Hematopoietic multipotent progenitor cell treated with erythropoietin and hydrocortisone succinate and interleukin-3 and kit ligand, for 4 days (in vitro differentiated cells): ENCODE measurements at places on chromosomes 16 and 17.

DNA sequence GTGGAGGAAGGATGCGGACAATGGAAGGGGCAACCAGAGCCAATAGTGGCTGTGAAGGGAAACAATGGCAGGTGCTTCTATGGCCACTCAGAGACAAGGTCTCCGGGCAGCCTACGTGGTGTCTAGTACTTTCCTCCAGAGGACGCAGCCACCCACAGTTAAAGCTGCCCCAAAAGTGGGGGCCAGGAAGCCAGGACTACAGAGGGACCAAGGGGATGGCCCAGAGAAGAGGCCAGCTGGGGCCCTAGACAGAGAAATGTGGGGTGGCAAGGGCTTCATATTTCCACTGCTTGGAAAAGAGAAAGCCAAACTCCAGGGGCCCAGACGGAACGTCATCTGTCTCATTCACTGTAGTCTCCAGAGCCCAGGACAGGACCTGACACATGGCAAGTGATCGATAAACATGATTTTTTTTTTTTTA lies 837 bp upstream of the PER1 start:
- no peak for DNase-seq

DNA sequence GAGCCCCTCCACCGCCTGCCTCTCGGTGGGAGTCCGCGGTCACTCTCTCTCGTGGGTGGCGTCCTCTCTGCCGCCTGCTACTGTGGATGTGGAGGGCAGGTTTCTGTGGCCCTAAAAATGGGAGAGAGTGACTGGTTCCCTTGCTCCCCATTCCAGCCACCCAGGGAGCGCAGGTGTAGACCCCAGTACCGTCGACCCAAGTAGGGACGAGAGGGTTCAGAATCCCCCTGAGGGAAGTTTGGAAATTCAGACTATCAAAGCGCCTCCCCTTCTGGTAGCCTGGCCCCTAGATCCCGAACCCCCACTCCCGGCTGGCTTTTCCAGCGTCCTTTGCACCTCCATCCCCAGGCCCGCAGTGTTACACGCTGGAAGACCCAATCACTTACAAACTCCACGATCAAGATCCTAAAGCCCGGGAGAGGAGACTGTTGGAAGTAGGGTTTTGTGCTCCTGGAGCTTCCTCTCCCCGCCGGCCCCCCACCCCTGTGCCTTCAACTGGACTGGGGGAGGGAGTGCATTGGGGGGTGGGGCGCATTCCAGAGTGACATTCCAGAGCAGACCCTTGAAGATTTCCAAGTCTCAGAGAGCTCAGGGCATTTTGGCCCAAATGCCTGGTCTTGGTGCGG lies 991 bp downstream of the GPRC5C start:
- DNase-seq: no peak

DNA sequence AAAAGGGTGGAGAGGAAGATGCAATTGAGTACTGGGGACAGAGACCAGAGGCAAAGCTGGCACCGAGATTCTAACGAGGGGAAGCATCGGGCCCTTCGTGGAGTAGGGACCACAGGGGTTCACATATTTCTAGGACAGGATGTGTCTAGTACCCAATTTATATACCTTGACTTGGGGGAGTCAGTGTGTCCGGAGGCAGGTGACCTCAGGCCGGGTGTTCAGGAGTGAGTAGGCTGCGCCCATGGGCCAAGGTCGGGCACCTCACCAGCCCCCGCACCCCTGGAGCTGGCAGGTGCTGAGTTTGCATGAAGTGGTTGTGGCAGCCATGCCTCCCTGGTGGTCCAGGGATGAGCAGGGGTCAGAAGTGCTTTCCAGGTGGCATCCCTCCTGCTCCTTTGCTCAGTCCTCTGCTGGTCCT lies 8.6 kb upstream of the NXPH3 start:
- DNase-seq: no peak

- no peak for DNase-seq
Observed at GRCh38 chr17:80980397-80981061, 11.1 kb upstream of the CHMP6 start.

DNA sequence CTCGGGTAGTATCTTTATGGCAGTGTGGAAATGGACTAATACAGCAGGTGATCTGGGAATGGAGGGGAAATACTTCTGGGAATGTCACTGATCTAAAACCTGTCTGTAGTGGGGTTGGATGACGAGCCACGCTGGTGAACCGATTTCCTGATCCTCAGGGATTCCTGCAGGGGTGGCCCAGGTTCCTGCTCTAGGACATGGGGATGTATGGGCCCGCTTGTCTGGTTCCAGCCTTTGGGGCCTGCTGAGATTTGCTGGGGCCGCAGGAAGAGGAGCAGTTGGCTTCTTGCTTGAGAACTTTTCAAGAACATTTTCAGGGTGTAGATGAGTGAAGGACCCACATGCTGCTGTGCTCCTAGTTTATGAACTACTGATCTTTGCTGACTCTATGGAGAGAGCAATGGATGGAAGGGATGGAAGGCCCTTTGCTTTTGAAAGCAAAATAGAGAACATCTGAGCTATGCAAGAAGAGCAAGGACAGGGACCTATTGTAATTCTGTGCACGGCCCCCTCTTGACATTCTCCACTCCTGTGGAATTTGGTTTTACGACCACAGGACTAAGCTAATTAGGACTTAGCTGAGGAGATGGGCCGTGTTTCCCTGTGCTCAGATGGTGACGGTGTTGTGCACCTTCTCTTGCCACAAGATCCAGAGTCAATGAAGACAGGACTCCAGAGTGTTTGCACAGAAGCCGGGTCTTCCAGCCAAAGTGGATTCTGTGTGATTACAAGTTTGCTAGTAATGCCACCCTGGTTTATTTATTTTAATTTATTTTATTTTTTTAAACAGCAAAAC lies 90.5 kb downstream of the SEC14L1 start:
- DNase-seq: no peak

- no peak for DNase-seq
Observed at GRCh38 chr17:55518510-55518909, 7.3 kb upstream of the SMIM36 start.

- DNase-seq: peak; percentile 69
Observed at GRCh38 chr17:44906763-44907728, 7.8 kb upstream of the EFTUD2 start.

GRCh38 chr17:8514801-8515200 lies 79.1 kb downstream of the NDEL1 start:
- DNase-seq: no peak

- peak; percentile 97 for DNase-seq
Observed at GRCh38 chr16:81738783-81739496, 40.2 kb upstream of the PLCG2 start.

DNA sequence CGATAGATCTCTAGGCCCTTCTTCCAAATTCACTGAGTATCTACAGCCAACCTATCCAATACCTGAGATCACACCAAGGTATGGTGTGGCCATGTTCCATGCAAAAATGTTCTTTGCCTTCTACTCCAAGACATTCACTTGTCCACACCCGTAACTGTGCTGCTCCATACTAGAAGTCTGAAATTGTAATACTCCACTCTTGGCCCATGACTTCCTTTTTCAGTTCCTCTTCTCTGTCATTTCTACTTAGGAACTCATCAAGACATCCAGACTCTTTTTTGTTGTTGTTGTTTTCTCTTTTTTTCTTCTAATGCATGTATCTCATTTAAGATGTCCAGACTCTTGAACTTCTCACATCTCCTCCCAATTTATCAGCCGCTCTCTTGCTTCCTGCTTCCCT lies 42.5 kb upstream of the KSR1 start:
- peak; percentile 23 for DNase-seq

- DNase-seq: peak; percentile 88
Observed at GRCh38 chr17:59565959-59566324, 532 bp downstream of the DHX40 start.

DNA sequence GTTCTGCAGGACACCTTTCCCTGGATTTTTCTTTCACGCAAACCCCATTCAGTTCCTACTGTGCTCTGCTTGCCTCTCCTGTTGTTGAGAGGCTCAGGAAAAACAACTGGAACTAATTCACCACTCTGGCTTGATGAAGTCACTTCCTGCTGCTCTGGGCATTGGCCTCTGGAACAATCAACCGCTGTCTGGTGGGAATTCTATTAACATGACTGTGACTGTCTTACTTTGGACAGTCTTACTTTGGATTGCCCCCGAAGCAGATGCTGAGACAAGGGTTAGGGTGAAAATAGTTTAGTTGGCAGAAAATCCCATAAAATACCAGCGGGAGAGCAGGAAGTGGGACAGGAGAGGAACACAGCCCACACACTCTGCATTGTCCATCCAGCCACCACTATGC lies 90.0 kb upstream of the HSBP1 start:
- no peak for DNase-seq

- no peak for DNase-seq
Observed at GRCh38 chr17:67466251-67466796, 89.2 kb downstream of the PITPNC1 start.

DNA sequence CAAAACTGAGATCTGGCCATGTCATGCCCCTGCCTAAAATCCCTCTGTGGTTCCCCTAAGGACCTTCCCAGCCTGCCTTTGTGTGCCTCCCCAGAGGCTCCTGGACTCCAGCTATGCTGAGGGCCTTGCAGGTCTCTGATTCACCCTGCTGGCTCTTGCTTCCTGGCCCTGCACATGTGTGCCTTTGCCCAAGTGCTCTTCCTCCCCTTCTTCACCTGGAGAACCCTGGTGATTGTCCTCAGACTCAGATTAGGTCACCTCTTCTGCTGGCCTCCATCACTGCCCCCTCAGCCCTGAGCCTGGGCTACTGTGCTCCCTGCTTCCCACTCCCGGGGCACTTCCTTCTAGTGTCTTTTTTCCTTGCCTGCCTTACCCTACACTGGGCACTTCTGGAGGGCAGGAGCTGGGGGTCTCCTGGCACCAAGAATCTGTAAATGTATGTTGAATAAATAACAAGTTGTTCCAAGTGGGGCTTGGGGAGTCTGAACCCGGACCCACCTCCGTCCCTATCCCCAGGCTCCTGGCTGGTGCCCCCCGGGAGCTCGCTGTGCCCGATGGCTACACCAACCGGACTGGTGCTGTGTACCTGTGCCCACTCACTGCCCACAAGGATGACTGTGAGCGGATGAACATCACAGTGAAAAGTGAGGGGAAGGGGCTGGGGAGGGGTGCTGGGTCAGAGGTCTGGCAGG lies 7.8 kb downstream of the ITGA3 start:
- DNase-seq: no peak

- DNase-seq: peak; percentile 34
Observed at GRCh38 chr16:2987833-2988232, 7.6 kb upstream of the PKMYT1 start.

DNA sequence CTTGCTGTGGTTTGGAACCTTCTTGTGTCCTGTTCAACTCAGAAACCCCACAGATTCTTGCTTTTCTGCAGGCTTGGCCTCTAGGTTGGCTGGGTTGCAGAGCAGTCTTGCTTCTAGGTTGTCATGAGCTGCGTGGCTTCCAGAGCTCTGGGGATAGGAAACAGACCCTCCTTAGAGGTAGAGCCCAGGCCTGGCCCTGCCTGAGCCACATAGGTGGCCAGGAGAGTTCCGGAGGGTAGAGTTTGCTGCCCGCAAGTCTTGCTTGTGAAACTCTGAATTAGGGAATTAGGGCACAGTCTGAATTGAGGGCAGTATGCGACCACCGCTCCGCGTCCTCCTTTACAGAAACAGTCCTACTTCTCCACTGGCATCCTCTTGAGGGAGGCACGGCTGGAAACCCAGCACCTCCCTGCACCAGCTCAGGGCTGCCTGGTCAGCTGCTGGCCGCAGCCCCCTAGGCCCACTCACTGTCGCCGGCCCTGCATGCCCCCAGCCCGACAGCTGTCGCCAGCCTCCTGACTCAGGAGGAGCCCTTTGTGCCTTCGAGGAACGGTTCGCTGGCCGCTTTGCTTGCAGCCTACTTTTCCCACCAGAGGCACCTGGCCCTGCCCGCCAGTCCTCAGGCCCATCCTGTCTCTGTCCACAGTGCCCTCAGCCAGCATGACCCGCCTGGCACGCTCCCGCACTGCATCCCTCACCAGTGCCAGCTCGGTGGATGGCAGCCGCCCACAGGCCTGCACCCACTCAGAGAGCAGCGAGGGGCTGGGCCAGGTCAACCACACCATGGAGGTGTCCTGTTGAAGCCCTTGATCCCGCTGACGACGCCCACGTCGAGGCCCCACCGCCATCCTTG lies 4.3 kb upstream of the SETD6 start:
- DNase-seq: no peak

GRCh38 chr17:83203073-83203471 lies 123.7 kb downstream of the METRNL start:
- DNase-seq: peak; percentile 68

GRCh38 chr17:9557161-9557755 lies 18.4 kb downstream of the STX8 start:
- no peak for DNase-seq

DNA sequence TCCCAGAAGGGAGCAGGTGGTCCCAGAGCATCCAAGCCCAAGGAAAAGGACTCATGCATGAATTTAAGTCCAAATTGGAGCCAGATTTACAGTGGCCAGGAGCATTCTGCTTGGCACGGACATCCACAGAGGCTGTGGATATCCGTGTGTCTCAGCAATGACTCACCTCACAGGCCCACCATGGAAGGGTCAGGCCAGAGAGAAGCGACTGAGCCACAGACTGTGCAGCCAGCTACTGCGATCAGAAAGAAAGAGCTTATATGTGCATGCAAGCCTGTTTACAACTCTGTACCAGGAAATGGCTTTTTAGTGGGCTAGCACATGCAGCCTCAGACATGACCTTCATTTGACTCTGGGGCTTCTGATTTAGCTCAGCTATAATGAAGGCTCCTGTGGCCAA lies 231.0 kb downstream of the C16orf95 start:
- no peak for DNase-seq

DNA sequence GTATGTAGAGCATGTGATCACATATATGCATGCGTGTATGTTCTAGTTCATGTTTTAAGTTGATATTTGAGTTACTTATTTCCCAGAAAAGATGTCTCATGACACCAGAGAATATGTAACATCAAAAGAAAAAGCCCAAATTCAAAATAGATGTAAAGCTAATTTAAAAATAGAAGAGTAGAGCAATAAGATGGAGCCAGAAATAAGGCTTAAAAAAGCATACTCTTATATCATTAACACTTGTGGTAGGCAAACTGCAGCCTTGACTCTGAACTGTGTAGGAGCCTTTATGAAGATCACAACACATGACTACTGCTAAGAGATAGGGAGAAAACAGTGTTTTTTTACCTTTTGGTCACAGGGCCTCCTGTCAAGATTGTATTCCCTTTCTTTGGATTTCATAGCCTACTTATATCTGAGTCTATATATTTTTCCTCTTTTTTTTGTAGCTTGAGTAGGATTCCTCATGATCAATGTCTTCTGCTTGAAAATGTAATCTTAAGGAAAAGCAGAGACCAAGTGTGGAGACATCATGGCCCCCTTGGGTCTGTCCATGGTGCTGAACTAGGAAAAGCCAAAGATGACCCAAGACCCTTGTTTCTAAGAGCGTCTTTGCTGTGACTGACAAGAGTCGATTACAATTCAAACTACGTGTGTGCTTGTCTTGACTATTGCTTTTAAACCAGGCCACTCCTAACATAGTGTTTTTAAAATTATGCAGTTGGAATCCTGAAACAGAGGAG lies 390.4 kb downstream of the SHISA9 start:
- peak; percentile 24 for DNase-seq

GRCh38 chr17:33732116-33732515 lies 439.0 kb upstream of the ASIC2 start:
- peak; percentile 62 for DNase-seq

DNA sequence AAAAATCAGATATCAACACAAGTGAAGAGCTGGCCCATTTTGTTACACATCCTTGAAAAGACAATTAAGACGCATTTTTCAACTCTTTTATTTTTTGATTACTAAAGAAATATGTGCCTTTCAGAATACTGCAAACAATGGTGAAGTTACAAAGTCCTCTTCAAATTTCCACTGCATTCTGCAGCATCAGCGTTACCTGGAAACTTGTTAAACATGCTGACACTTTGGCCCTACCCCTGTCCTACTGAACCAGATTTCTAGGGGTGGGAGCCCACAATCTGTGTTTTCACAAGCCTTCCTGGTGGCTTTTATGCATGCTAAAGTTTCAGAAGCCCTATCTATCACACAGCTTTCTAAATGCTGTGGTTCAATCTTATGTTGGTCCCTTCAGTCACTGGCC lies 4.5 kb upstream of the CCL14 start:
- DNase-seq: no peak
